ENCODE measurements at places on chromosomes 3 and 15.
A peak's percentile ranks its signal among the peaks of the same experiment; 100 is the strongest.

GRCh38 chr15:84697236-84697990 lies 18.5 kb downstream of the SEC11A start:
- no peak for DNase-seq

DNA sequence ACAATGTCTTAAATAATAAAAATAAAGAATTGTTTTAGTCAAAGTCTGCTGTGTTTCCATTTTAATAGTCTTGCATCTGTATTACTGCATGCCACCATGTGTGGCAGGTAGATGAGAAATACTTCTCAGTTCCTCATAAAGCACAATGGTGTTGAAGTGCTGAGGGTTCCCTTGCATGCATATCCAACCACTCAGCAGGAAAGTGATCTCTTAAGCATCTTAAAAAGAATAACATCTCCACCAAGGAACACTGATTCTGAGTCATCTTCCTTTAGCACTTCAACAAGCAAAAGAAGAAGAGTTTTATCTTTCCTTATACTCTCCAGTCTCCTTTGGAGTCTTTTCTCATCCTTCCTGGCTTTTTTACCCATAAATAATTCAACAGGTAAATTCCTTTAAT lies 602.0 kb downstream of the TBL1XR1 start:
- DNase-seq: no peak

DNA sequence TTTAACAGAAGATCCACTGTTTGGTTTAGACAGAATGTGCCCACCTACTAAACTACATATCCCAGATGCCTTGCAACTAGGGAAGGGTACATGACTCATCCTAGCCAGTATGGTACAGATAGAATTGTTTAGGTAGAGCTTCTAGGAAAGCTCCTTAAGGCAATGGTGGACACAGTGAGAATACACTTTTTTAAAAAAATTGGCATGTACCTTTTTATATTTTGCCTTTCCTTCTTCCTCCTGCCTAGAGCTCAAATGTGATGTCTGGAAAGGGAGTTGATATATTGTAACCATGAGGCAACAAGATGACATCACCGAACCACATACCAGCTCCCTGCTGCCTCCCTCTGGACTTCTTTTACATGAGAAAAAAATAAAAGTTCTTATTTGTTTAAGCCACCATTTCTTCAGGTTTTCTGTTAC lies 14.4 kb upstream of the C3orf80 start:
- no peak for DNase-seq

- DNase-seq: no peak
Observed at GRCh38 chr3:153760948-153761347, 360.2 kb upstream of the ARHGEF26 start.

DNA sequence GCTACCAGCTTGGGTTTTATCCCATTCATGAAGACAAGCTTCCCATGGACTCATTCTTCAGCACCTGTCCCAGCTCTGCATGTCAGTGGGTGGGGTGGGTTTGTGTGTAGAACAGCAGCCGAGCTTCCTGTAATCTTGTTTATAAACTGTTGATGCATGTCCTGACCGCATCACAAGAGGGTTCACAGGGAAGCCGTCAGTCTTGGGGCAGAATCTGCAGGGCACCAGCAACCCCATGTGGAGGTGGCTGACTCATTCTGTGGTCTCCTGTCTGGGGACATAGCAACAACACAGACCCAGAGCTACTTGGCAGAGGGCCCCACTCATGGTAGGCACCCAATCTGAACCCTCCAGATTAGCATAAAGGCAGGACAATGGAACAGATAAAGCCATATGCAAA lies 35.6 kb downstream of the DAPK2 start:
- peak; percentile 10 for DNase-seq

- peak; percentile 27 for DNase-seq
Observed at GRCh38 chr3:119294696-119295671, 801 bp downstream of the ARHGAP31 start.

DNA sequence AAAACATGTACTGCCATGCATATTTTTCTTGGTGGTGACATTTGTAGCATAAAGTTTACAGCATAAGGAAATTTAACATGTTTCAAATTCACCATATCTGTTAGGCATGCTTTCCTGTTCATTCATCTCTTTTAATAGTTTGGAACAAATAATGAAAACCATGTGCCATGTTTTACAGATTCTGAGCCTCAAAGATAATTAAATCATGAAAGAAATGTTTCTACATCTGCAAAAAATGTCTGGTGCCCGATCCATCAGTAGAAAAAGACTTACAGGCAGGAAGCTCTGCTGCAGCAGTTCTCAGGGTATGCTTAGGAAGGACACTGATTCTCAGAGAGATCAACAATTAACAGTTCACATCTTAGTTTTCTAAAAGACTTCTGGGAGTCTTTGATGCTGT lies 316.2 kb downstream of the IL5RA start:
- DNase-seq: no peak

DNA sequence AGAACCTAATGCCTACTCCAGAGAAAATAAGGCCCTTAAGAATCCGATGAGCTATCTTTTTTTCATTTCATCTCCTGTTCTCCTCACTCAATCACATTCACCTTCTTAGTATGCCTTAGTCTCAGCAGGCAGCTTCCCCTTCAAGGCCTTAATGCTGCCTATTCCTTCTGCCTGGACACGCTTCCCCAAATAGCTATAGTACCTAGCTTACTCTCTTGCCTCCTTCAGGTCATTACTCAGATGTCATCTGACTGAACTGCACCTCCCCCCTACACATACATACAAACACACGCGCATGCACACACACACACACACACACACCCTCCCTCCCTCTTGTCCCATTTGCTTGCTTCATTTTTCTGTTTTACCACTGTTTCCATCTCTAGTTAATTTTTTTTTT lies 191.5 kb upstream of the MLF1 start:
- DNase-seq: no peak

- DNase-seq: no peak
Observed at GRCh38 chr3:10471054-10471688, 34.2 kb downstream of the ATP2B2 start.

DNA sequence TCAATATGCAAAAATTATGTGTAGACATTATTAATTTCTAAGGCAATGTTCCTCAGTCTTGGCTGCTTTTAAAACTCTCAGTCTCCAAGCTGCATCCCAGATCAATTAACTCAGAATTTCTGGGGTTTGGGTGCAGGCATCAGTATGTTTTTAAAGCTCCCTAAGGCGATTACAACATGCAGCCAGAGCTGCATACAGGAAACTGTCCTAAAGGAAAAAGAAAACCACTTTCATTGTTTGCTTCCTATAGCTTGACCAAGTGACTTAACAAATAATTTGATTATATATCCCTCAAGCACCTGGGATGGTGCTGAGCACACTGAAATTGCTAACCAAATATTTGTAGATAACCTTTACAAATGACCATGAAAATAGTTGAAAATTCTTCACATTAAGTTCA lies 194.7 kb downstream of the DTWD1 start:
- no peak for DNase-seq

- no peak for DNase-seq
Observed at GRCh38 chr15:29674661-29675533, 147.4 kb downstream of the TJP1 start.

DNA sequence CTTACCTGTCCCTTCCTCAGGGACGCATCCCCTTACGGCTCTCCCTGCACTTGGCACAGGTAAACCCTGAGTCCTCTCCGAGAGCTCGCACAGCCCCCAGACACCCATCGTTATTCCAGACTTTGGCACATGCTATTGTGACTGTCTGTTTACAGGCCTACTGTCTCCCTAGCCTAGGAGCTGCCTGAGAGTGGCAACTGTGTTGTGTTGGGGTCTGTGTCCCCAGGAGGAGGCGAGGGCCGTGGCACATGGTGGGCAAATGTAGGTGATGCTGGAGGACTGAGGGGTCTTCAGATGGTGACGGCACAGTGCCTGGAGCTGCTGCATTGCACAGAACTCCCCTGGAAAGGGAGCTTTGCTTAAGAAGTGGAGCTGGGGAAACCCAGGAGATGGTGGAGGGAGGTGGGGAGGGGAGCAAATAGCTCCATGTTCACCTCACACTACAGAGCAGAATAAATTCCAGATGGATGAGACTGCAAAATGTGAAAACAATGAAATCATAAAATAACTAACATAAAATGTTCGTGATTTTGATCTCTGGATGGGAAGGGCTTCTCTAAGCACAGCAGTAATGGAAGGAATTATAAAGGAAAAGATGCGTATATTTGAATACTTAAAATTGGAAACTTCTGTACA lies 96.5 kb downstream of the SMAD6 start:
- DNase-seq: no peak

DNA sequence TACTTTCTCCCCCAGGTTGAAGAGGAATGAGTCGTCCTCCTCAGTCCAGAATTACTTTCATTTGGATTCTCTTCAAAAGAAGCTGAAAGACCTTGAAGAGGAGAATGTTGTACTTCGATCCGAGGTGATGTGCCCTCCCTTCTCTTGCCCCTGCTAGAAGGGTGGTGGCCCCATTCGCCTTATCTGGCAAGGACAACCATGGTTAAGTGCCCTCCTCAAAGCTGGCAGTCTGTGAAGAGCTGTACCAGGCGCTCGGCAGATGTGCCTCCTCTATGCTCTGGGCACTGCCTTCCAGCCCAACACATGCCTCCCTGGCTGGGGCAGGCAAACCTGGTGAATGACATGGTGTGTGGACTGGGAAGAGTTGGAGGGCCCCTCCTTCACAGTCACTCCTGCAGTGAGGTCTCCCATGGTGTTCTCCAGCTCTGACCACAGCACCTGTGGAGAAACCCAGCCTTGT lies 77.0 kb downstream of the CCK start:
- DNase-seq: no peak

DNA sequence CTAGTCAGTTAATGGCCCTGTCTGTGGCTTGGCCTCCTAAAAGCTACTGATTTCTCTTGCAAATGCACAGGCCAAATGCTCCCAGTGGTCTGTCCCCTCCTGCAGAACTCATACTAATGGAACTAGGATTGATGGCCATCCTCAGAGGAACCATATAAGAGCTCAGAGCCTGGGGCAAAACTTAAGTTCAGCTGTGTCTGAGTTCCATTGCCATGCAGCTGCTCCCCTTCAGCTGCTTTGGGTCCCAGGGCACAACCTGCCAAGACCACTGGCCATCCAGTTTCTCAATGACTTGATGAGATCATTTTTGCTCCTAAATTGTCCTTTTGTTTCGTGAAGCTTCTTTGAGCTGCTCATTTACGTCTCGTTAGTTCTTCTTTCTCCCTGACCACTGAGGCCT lies 529.5 kb upstream of the TBL1XR1 start:
- DNase-seq: no peak

DNA sequence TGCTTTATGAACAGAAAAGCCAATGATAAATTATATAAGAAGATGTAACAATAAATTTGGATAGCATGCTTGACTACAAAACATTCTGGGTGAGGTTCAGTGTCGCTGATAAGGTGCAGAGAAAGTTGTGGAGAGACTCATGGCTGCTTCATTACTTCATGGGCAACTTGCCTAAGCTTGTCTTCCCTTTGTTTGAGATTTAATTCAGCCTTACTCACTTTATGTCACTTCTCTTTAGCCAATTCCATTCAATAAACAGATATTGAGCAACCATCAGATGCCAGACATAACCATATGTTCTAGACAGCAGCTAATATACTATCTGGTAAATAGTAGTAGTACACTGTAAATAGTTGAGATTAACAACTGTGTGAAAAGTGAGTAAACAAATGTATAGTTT lies 401.5 kb upstream of the FRG2C start:
- DNase-seq: no peak

GRCh38 chr3:35737527-35737926 lies 98.2 kb downstream of the ARPP21 start:
- DNase-seq: no peak

DNA sequence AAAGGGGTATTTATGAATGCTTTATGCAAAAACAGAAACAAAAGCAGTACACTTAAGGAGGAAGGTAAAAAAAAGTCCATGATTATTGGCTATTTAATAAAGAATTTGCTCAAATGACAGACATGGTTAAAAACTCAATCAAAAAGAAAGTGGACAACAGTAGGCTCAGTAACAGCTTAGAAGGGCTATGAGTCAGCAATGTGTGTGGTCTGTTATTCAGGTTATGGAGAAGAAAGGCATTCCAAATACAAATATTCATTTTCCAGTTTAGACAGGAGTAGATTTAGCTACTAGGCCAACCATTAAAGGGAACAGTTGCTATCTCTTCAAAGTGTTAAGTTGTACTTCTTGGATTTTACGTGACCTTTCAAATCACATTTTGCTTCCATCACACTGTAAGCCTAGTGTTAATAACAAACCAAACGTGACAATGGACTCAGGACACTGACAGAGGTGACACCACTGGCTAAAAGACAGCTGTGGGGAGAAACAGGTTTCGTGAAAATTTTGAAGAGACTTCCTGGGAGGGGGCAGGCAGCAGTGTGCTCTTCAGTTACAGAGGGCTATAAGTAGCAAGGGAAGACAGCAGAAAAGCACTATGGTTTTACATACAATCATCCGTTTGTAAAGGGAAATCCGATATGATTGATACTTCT lies 41.7 kb upstream of the MYO5C start:
- no peak for DNase-seq

DNA sequence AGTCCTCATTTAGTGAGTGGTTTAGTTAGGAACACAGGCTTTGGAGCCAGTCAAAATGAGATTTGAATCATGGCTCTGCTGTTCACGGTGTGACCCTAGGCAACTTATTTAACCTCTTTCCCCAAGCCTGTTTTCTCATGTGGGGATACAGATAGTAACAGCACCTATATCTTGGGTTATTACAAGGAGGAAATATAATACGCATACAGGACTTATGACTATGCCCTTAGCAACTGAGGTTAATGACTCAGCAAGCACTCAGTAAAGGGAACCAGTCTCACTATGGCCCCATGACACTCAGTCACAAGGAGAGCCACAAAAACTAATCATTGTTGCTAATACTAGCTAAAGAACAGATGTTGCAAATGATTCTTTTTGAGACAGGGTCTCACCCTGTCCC lies 45.9 kb downstream of the SUMF1 start:
- DNase-seq: no peak

DNA sequence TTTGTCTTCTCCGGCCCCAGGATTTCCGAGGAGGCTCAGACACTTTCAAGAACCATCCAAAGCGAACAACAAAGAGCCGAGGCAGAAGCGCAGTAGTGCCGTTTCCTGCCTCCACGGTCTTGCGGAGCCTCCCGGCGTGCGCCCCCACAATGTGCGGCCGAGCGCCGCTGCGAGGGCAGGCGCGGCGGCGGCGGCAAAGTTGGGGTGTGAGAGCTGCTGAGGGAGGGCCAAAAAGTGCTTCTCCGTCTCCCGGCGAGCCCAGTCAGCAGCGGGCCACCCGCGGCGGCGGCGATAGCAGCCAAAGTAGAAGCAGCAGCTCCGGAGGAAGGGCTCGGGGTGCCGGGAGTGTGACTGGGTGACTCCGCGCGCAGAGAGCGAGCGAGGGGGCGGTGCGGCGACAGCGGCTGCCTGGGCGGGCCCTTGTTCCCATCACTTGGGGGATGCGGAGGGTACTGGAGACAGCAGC lies 749.1 kb downstream of the ROBO1 start:
- DNase-seq: no peak

- DNase-seq: no peak
Observed at GRCh38 chr3:137111497-137111896, 153.7 kb downstream of the IL20RB start.

DNA sequence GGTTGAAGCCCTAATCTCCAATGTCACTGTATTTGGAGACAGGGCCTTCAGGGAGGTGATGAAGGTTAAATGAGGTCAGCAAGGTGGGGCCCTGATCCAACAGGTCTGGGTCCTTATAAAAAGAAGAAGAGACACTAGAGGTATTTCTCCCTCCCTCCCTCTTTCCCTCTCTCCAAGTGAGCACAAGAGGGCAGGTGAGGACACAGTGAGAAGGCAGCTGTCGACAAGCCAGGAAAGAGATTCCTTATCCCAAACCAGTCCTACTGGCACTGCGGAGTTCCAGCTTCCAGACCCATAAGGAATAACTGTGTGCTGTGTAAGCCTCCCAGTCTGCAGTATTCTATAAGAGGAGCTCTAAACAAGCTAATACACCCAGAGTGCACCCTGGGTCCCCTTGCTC lies 134.7 kb downstream of the ADAMTS17 start:
- DNase-seq: no peak
